Pancreas (tissue), 10 donors: ENCODE measurements at places on chromosomes 11 and 22. TPM values are rescaled to one million over a fixed set of nuclear protein-coding genes. Genes with fewer than 3 reads are reported as not detected.

DNA sequence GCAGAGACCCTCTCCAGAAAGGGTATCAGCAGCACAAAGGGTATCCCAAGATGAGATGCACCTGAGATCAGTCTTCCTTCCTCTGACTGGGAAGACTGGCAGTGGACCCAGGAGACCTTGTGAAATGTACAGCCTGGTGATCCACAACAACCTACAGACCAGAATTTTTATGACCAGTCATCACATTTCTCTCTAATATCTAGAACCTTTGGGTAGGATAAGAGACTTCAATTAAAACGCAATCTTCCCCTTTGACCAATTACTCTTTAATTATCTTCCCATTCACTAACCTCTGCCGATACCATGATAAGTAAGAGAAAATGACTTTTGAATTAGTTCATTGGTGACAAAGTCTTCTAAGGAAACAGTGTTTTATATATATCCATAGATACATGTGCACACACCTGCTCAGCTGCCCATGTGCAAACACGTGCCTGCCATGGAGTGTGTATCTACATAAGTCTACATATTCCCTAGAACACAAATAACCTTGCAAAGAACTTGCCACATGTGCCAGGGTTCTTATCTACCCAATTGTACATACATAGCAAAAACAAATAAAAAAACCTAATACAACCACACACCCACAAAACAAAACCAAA is 44.2 kb upstream of the SLC5A1 start:
- no peak for DNase-seq
- H3K4me3 ChIP-seq, result no peak overlapping the region
- H3K27me3 ChIP-seq, result no peaks in the 10 kb centered on the region
- no peaks in the 10 kb centered on the region for H3K4me1 ChIP-seq
- no peak overlapping the region for H3K27ac ChIP-seq

DNA sequence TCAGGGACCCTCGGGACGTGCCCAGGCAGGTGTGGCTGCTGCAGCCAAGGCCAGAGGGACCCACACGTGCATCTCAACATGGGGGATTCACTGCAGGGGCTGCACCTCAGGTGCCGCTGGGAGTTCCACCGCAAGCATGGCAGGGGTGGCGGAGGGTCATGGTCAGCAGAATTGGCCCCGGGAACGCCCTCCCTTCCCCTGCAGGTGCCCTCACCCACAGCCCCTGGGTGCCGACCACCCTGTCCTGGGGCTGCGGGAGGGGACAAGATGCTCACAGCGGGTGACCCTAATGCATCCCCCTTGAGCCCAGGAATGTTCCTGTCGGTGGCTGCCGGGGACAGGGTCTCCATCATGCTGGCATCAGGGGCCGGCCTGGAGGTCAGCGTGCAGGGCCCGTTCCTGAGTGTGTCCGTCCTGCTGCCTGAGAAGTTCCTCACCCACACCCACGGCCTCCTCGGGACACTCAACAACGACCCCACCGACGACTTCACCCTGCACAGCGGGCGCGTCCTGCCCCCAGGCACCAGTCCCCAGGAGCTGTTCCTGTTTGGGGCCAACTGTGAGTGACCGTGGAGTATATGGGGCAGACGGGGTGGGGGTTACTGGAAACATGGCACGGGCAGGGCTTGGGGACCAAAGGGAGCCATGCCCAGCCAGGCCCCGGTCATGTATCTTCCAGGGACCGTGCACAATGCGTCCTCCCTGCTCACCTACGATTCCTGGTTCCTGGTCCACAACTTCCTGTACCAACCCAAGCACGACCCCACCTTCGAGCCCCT is 5.8 kb downstream of the SUSD2 start:
- H3K4me1 ChIP-seq, result no peaks in the 10 kb centered on the region
- H3K36me3 ChIP-seq, result no peaks in the 10 kb centered on the region
- no peak for DNase-seq
- H3K4me3 ChIP-seq, result no peak overlapping the region
- no peaks in the 10 kb centered on the region for H3K27me3 ChIP-seq

GRCh38 chr11:109153836-109154235 is 268.2 kb upstream of the C11orf87 start:
- H3K27me3 ChIP-seq, result no peaks in the 10 kb centered on the region
- no peak for DNase-seq
- no peaks in the 10 kb centered on the region for H3K36me3 ChIP-seq
- H3K4me1 ChIP-seq, result no peaks in the 10 kb centered on the region

DNA sequence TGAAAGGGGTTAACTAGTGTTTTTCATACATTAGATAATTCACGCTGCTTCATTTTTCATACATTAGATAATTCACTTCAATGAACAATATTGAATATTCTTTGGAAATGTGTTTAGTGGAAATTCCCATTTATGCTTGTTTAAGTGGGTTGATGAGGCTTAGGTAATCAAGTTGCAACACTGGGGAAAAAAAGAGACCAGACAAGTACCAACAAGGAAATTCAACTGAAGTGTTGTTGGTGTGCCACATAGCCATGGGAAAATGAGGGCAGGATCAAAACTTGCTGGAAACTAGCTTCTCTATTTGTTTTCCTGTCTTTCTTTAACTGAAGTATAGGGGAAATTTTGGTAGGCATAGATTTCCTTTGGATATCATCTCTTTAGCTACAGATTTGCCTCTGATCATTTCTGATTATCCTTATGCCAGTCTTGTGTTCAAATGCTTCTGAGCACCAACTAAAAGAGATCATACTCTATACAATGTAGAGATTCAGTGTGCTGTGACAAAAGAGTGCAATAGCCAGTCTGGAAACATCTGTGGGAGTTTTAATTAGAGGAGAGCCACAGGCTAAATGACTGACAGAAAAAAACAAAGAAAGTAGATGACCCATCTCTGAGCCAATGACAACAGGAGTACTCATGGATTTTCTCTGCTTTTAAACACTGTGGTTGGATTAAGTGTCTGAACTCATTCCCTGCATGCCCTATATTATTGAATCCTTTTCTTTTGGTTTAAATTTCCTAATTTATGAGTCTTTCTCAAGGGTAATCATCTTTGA is 67.6 kb upstream of the CTSC start:
- no peak overlapping the region for H3K27ac ChIP-seq
- H3K27me3 ChIP-seq, result no peaks in the 10 kb centered on the region
- no peaks in the 10 kb centered on the region for H3K4me1 ChIP-seq
- no peaks in the 10 kb centered on the region for H3K36me3 ChIP-seq
- no peak overlapping the region for H3K4me3 ChIP-seq

DNA sequence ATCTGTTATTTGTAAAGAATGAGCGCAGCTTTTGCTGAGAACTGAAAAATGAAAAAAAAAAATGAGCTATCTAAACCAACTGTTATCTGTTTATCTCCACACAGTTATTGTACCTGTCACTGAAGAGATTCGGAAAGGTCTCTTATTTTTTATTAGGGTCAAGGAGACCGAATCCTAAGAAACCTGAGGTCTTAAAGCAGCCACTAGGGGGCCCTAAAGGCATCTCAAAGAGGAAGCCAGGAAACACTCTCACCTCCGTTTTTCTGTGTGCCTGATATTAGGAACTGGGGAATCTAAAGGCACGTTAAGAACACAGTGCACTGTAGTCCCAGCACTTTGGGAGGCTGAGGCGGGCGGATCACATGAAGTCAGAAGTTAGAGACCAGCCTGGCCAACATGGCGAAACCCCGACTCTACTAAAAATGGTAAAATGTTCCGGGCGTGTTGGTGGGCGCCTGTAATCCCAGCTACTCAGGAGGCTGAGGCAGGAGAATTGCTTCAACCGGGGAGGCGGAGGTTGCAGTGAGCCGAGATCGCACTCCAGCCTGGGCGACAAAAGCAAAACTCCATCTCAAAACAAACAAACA is 3.5 kb upstream of the LARGE1 start:
- H3K27ac ChIP-seq, result no peak overlapping the region
- H3K4me1 ChIP-seq, result peaks cover 3% of the 10 kb centered on the region
- H3K27me3 ChIP-seq, result peaks cover 6% of the 10 kb centered on the region
- no peak overlapping the region for H3K4me3 ChIP-seq

- no peaks in the 10 kb centered on the region for H3K4me1 ChIP-seq
- H3K36me3 ChIP-seq, result no peaks in the 10 kb centered on the region
- H3K4me3 ChIP-seq, result no peak overlapping the region
- no peak for DNase-seq
- no peak overlapping the region for H3K27ac ChIP-seq
- no peaks in the 10 kb centered on the region for H3K27me3 ChIP-seq
Observed at GRCh38 chr11:8016440-8016839, 29.3 kb downstream of the EIF3F start.

DNA sequence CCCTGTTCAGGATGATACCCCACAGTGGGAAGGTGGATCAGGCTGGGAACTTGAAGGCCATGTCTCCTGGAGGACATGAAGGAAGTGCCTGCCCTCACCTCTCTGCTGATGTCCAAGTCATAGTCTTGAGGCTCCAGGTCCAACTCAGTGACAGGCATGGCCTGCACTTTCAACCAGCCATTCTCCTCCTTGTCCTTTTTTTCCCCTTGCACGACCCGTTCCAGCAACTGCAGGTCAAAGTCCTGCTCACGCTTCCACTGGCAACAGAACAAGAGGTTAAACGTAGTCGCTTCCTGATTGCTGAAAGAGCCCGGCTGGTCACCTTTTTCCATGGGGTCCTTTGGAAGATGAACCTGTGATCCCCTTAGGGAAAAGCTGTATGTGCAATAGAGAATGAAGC is 47.7 kb downstream of the C11orf58 start:
- H3K27ac ChIP-seq, result no peak overlapping the region
- peaks cover 5% of the 10 kb centered on the region for H3K4me1 ChIP-seq
- H3K4me3 ChIP-seq, result no peak overlapping the region

GRCh38 chr11:114827736-114828135 is 149.4 kb downstream of the NXPE2 start:
- H3K4me1 ChIP-seq, result no peaks in the 10 kb centered on the region
- no peak overlapping the region for H3K27ac ChIP-seq
- H3K4me3 ChIP-seq, result no peak overlapping the region

DNA sequence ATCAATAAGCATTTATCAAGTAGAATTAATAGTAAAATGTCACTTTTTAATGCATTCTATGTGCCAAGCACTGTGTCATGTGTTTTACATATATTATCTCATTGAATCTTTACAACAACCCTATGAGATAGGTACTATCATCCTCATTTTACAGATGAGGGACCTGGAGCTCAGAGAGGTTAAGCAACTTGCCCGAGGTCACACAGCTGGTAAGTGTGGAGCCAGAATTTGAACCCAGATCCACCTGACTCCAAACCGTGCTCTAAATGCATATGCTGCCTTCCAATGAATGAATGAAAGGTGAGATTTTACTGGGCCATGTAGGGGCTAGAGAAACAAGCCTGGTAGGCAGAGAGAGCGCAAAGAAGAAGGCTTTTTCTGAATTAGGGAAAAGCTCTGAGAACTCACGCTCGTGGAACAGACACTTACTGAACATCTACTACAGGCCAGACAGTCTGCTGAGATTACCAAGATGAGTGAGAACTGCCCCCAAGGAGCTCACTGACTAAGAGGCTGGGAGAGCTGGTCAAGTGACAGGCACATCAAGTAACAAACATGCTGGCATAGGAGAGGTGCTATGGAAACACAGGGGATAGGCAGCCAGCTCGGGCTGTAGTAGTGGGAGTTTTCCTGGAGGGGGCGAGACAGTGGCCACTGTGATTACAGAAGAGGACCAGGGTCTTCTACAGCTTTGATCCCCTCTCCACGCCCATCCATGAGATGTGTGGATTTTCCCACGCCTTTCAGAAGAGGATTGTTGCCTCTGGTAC is 4.4 kb downstream of the ABCG4 start:
- DNase-seq, result no peak
- H3K27me3 ChIP-seq, result no peaks in the 10 kb centered on the region
- H3K4me3 ChIP-seq, result no peak overlapping the region
- H3K4me1 ChIP-seq, result no peaks in the 10 kb centered on the region
- no peak overlapping the region for H3K27ac ChIP-seq

DNA sequence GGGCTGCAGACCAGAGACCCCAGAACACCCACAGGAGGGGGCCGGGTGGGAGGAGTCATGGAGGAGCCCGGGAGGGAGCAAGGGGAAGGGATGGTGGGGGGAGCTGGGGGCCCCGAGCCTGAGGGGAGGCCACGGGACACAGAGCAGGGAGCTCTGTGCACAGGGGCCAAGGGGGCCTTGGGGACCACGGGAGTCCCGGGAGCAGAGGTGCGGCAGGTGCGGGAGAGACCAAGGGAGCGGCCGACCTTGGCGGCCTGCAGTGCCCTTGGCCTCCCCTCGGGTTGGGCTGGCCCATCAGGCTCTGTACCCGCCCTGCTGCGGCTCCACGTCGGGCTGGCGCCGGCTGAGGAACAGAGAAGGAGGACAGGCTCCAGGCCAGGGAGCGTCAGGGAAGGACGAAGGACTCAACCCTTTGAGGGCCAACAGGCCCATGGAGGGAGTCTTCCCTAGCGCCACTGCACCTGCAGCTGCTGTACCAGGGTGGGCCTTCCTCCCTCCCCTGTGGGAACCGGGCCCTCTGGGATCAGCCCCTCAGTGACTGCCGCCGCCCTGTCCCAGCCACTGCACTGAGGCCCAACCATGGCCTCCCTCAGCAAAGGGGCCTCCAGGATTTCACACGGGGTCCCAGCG is 17.8 kb upstream of the BRSK2 start:
- DNase-seq, result no peak
- H3K4me1 ChIP-seq, result no peaks in the 10 kb centered on the region
- H3K36me3 ChIP-seq, result no peaks in the 10 kb centered on the region
- H3K27me3 ChIP-seq, result no peaks in the 10 kb centered on the region
- no peak overlapping the region for H3K4me3 ChIP-seq

- no peaks in the 10 kb centered on the region for H3K27me3 ChIP-seq
- no peak overlapping the region for H3K4me3 ChIP-seq
- no peaks in the 10 kb centered on the region for H3K4me1 ChIP-seq
- no peak overlapping the region for H3K27ac ChIP-seq
- no peaks in the 10 kb centered on the region for H3K36me3 ChIP-seq
Observed at GRCh38 chr22:30763815-30764673, 69.4 kb downstream of the OSBP2 start.

DNA sequence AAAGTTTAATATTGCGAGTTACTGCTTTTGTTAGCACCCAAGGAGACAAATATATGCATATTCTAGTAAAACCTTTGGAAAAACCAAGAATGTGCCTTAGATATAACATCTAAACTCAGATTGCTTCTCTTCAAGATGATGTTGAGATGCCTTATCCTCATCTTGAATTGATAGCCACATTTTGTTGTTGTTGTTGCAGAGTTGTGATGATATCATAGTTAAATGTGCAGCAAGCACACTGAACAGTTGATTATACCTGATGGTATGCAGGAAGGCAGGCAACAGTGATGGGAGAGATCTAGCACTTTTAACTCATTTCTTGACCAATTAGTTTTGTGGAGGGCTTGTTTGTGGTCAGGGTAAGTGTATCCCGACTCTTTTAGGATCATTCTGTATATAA is 48.0 kb downstream of the KDM2A start:
- no peaks in the 10 kb centered on the region for H3K4me1 ChIP-seq
- no peaks in the 10 kb centered on the region for H3K36me3 ChIP-seq
- DNase-seq, result no peak
- no peak overlapping the region for H3K4me3 ChIP-seq
- H3K27ac ChIP-seq, result no peak overlapping the region

Gene TBX10
- not detected for total RNA-seq

Gene HTR3B
- not detected for total RNA-seq

Gene GAL
- 0.69 TPM for total RNA-seq
